ENCODE measurements at places on chromosomes 13 and 19.

GRCh38 chr19:56507446-56508289 is at the start of gene ZNF471:
TSS of gene ZNF471 (plus strand) at chr19:56507855. CDS start at chr19:56511572, 3,717 bp downstream.
- DNase-seq, result peak; percentile 98

- DNase-seq, result peak; percentile 79
Observed at GRCh38 chr19:2060884-2061494, 9.9 kb upstream of the MKNK2 start.

- no peak for DNase-seq
Observed at GRCh38 chr13:113800576-113800926, 41.5 kb downstream of the TMEM255B start.

- DNase-seq, result no peak
Observed at GRCh38 chr13:45851171-45851921, at the start of gene SIAH3. TSS of gene SIAH3 (minus strand) at chr13:45851753. CDS start at chr13:45851629, 124 bp downstream.

GRCh38 chr13:112803422-112803821 is 113.6 kb downstream of the ATP11A start:
- DNase-seq, result no peak

GRCh38 chr13:68749796-68750195 is 1357.8 kb upstream of the ATXN8OS start:
- no peak for DNase-seq

DNA sequence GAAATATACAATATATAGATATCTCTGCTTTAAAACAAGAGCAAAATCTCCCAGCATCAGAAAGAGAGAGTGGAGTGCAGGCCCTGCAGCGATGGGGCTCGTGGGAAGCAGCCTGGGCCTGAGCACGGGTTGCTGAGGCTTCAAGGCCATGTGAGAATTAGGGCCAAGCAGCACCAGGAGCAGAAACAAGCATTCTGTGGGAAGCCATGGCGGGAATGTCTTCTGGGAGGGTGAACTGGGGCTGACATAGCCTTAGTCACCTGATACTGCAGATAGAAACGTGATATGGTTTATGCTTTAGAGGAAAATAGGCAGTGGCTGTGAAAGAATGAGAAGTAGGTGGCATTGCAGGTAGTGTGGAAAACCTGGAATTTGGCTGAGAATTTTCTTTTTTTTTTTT is 472.3 kb downstream of the IRS2 start:
- no peak for DNase-seq

DNA sequence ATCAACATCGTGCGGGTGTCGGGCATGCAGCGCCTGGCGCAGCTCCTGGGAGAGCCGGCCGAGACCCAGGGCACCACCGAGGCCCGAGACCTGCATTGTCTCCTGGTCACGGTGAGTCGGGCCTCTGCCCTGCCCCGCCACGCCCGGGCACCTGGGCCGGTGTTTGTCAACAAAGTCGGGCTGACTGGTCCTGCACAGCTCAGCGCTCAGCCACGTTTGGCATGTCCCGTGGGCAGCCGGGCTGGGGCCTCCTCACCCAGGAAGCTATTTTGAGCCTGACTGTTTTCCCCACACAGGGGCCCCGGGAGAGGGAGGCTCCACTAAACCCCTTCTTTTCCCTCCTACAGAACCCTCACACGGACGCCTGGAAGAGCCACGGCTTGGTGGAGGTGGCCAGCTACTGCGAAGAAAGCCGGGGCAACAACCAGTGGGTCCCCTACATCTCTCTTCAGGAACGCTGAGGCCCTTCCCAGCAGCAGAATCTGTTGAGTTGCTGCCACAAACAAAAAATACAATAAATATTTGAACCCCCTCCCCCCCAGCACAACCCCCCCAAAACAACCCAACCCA is 1.3 kb downstream of the GADD45B start:
- peak; percentile 38 for DNase-seq

- no peak for DNase-seq
Observed at GRCh38 chr13:54950546-54950945, 1921.9 kb downstream of the OLFM4 start.

DNA sequence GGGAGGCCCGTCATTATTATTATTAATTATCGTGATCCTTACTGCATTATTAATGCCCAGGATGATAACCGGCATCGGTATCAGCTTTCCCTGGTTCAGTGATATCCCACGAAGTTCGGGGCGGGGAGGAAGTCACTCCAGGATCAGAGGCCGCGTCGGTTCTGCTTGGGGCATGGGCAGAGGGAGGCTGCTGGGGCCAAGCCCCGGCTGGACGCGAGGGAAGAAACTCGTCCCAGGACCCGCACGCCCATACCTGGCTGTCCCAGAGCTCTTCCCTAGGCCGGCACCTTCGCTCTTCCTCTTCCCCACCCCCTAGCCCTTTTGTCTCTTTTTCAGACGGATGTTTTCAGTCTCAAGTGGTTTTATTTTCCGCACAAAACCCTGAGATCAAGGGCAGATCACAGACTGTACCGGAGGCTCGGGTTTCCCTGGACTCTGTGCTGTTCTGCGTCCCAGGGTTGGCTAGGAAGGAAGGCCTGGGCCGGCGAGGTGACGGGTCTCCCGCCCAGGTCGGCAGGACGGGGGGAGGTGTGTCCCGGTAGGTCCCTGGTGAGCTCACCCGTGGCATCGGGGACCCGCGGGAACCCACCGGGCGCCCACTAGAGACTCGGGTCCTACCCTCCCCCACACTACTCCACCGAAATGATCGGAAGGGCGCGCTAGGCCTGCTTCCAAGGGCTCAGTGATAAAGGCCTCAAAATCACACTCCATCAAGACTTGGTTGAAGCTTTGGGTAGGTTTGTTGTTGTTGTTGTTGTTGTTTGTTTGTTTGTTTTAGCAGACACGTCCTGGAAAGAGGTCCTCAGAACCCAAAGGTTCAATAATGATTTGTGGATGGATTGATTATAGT is 7.9 kb downstream of the ZIC2 start:
- DNase-seq, result no peak

GRCh38 chr13:51502153-51502651 is 49.4 kb upstream of the INTS6 start:
- DNase-seq, result no peak

DNA sequence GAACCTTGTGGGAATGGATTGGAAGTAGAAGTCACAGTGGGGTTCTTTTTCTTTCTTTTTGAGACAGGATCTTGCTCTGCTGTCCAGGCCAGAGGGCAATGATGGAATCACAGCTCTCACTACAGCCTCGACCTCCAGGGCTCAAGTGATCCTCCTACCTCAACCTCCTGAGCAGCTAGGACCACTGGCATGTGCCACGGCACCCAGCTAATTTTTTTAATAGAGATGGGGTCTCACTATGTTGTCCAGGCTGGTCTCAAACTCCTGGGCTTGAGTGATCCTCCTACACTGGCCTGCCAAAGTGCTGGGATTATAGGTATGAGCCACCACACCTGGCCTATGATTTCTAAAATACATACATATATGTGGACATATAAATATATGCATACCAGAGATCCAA is 111.4 kb downstream of the MYCBP2 start:
- DNase-seq, result no peak

GRCh38 chr13:106529415-106530170 is 5.9 kb downstream of the EFNB2 start:
- DNase-seq, result no peak

DNA sequence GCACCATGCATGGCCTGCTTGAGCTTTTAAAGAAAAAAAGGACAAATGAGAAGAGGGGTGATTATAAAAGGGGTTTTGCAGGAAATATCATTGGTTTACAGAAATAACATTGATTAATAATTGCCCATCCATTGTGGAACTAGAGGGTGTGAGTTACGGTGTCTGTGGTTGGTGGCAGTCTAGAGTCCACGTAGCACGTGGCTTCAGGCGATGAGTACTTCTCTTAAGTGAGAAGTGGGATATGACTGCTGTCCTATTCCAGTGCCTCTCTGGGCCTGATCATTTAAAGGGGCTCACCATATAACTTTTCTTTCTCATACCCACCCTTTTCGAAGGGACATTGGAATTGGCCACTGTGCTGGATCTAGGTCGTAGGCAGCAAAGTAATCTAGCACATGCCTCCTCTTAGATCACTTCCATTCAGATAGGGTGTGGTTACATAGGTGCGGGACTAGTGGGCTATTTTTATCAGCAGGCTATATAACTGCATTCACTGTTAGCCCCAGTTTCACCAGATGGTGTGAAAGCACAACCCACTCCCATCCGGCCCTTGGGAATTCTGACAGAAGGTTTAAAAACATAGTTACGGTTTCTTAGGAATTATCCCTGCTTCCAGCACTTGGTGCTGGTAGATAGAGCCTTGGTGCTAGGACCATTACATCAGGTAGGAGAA is 19.9 kb downstream of the PPP5C start:
- no peak for DNase-seq

DNA sequence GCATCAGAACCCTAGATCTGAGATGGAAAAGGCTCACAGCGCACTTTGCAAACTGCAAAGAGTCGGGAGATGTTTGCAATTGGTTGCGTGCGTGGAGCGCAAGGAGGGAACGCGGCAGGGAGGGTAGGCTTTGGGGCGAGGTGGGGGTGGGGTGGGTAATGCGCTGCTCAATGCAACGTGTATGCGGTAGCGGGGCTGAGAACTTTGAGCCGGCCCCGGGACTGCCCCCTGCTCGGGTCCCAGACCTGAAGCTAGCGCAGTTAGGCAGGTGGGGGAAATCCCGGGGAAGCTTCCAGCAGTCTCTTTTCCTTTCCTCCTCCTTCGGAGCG is 971 bp downstream of the FOSB start:
- DNase-seq, result no peak

DNA sequence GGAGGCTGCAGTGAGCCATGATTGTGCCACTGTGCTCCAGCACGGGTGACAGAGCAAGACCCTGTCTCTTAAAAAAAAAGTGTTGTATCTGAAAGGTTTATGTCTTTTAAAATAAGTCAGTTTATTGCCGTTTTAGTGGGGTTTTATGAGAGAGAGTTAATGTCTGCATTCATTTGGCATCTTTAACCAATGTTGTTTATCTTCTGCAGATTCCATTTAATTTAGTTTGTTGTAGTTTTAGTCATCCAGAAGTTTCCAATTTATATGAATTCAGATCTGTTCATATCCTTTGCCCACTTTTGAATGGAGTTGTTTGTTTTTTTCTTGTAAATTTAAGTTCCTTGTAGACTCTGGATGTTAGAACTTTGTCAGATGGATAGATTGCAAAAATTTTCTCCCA is 36.7 kb upstream of the LPAR6 start:
- DNase-seq, result no peak

GRCh38 chr13:95656386-95657015 is 12.0 kb upstream of the DZIP1 start:
- DNase-seq, result no peak

GRCh38 chr19:33343859-33344572 is 29.5 kb upstream of the CEBPG start:
- DNase-seq, result peak; percentile 13

DNA sequence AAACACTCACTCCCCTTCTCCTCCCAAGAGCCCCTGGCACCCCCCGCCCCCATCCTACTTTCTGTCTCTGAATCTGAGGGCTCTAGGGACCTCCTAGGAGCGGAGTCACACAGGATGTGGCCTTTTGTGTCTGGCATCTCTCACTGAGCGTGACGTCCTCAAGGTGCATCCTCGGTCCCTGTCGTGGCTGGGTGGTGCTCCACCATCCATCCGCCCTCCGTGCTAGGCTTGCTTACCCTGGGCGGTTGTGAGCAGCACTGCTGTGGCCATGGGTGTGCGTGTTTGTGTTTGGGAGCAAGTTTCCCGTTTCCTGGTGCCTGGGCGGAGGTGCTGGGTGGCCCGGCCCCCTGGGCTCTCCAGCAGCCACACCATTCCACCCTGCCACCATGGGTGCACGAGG is 12.2 kb downstream of the PLEKHJ1 start:
- DNase-seq, result no peak

DNA sequence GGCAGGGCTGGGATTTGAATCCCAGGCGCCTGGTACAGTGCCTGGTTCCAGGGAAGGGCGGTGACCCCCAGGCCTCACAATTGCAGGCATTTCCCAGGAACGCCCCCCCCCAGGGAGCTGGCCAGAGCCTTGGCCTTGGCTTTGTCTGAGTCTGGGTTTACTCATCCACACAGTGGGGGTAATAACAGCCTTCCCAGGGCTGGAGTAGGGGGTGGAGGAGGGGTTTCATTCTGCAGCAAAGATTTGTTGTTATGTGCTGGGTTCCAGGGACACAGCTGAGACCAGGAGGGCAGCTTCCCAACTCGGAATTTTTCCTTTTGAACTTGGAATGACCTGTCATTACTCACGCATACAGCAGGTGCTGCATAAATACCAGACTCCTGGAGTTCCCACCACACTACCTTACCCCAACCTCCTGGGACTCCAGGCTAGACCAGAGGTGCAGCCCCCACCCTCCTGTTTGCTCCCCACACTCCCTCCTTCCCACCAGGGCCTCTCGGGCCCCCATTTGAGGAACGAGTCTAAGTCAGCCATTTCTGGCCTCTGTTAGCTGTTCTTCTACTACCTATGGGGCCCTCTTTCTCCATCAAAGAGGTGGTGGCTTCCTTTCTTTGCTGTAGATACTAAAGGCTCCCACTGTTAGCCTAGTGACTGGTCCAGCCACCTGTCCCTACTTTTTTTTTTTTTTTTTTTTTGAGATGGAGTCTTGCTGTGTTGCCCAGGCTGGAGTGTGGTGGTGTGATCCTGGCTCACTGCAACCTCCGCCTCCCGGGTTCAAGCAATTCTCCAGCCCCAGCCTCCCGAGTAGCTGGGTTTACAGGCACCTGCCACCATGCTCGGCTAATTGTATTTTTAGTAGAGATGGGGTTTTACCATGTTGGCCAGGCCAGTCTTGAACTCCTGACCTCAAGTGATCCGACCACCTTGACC is 1.6 kb upstream of the ADAMTS10 start:
- peak; percentile 26 for DNase-seq

- DNase-seq, result no peak
Observed at GRCh38 chr13:110132225-110132982, 174.6 kb downstream of the COL4A1 start.

DNA sequence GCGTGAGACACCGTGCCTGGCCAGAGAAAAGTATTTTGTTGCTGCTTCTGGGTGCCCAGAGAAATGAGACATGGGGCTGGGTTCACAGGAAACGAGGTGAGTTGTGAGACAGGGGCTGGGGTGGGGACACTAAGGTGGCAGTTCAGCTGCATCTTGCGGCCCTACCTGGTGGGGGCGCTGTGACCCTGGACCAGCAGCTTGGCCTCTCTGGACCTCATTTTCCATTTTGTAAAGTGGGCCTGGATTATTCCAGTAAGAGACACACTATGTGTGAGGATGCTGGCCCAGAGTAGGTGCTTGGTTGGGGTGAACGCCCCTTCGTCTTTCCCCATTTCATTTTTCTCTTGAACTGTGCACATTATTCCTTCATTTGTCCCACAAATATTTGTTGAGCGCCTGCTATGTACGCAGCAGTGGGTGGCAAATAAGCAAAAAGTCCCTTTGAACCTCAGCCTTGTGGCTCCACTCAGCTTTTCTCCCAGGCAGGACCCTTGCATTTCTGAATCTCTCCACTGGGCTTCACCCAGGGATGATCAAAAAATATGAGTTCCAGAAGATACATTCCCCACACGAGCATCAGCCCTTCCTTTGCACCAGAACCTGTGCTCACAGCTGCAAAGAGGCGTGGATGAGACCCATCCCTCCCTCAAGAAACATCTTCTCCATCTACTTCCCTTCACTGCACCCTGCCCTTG is 26.6 kb upstream of the OR10H1 start:
- DNase-seq, result no peak

DNA sequence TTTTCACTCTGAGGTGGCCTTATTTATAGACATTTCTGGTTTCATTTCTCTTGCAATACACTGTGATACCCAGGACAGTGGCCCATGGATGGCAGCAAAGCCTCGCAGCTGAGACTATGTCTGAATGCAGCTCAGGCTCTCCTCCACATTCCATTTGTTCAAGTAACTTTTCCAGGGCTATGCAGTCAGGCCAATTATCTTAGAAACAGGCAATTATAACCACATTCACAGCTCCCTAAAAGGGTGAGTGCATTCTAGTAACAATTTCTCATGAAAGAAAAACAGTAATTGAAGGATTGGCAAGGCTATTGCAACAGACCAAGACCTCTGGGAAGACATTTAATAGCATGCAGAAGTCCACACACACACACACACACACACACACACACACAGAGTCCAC is 264.0 kb downstream of the TBC1D4 start:
- DNase-seq, result peak; percentile 30
